Osteoblast (primary cell): ENCODE measurements at places on chromosomes 5 and 9. TPM values are rescaled to one million over a fixed set of nuclear protein-coding genes. Genes with fewer than 3 reads are reported as not detected.

Gene DTWD2
- total RNA-seq: 8.0 and 11.6 TPM in 2 replicates

Gene RAB3C
- not detected in 2 replicates for total RNA-seq

Gene STC2
- total RNA-seq: 431 and 558 TPM in 2 replicates

Gene ZNF79
- 11.9 and 13.3 TPM in 2 replicates for total RNA-seq

DNA sequence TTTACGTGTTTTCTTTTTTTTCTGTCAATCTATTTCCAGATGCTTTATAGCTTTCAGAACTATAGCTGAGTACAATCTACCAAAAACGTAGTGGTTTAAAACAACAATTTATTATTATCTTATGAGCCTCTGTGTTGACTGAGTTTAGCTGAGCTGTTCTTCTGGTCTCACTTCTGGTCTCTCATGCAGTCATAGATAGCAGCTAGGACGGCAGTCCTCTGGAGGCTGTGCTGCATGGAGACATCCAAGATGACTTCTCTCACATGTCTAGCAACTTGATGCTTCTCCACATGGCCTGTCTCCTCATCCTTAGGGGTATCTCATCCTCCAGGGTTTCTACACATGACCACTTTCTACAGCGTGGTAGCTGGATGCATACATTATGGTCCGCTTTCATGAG, 22.0 kb upstream of the RAD23B start:
- no peak for DNase-seq
- H3K4me3 ChIP-seq: no peak overlapping the region
- H3K4me1 ChIP-seq: peaks cover 10% of the 10 kb centered on the region
- H3K36me3 ChIP-seq: no peaks in the 10 kb centered on the region

GRCh38 chr5:35857606-35858205, 1.0 kb downstream of the IL7R start:
- peak overlapping the region; percentile 56 for H3K4me3 ChIP-seq
- no peaks in the 10 kb centered on the region for H3K27me3 ChIP-seq
- peak; percentile 66 for DNase-seq
- H3K27ac ChIP-seq: peak overlapping the region; percentile 78

GRCh38 chr9:133167096-133167730, 3.5 kb upstream of the GBGT1 start:
- peaks cover 6% of the 10 kb centered on the region for H3K27me3 ChIP-seq
- H3K36me3 ChIP-seq: no peaks in the 10 kb centered on the region
- DNase-seq: peak; percentile 81
- H3K27ac ChIP-seq: no peak overlapping the region

- H3K4me3 ChIP-seq: no peak overlapping the region
- no peaks in the 10 kb centered on the region for H3K36me3 ChIP-seq
- no peak for DNase-seq
- H3K27ac ChIP-seq: no peak overlapping the region
- H3K27me3 ChIP-seq: no peaks in the 10 kb centered on the region
These were observed 284.4 kb downstream of the PIK3R1 start for GRCh38 chr5:68499987-68500386.

- no peak overlapping the region for H3K27ac ChIP-seq
- no peak for DNase-seq
- no peaks in the 10 kb centered on the region for H3K36me3 ChIP-seq
- peaks cover 12% of the 10 kb centered on the region for H3K4me1 ChIP-seq
- H3K27me3 ChIP-seq: no peaks in the 10 kb centered on the region
These were observed 29.3 kb downstream of the CYFIP2 start for GRCh38 chr5:157295247-157295646.

- H3K4me1 ChIP-seq: peaks cover 35% of the 10 kb centered on the region
- DNase-seq: no peak
- H3K4me3 ChIP-seq: no peak overlapping the region
- no peaks in the 10 kb centered on the region for H3K27me3 ChIP-seq
- no peaks in the 10 kb centered on the region for H3K36me3 ChIP-seq
These were observed 7.9 kb downstream of the PDE6A start for GRCh38 chr5:149936700-149937091.

- no peaks in the 10 kb centered on the region for H3K4me1 ChIP-seq
- H3K27me3 ChIP-seq: peaks cover 23% of the 10 kb centered on the region
- DNase-seq: no peak
- no peak overlapping the region for H3K4me3 ChIP-seq
These were observed 32.0 kb downstream of the ENHO start for GRCh38 chr9:34490760-34491159.

- peaks cover 9% of the 10 kb centered on the region for H3K27me3 ChIP-seq
- no peak for DNase-seq
- H3K4me1 ChIP-seq: no peaks in the 10 kb centered on the region
These were observed 4.7 kb downstream of the BTNL9 start for GRCh38 chr5:181044662-181045305.

- DNase-seq: no peak
- H3K4me1 ChIP-seq: no peaks in the 10 kb centered on the region
- no peaks in the 10 kb centered on the region for H3K27me3 ChIP-seq
These were observed 107.8 kb upstream of the ATP10B start for GRCh38 chr5:160959804-160960203.

- peak; percentile 96 for DNase-seq
- no peak overlapping the region for H3K4me3 ChIP-seq
- H3K27me3 ChIP-seq: no peaks in the 10 kb centered on the region
- H3K4me1 ChIP-seq: peaks cover 59% of the 10 kb centered on the region
- no peaks in the 10 kb centered on the region for H3K36me3 ChIP-seq
These were observed 137.9 kb upstream of the TRIM32 start for GRCh38 chr9:116549061-116549664.

- no peaks in the 10 kb centered on the region for H3K36me3 ChIP-seq
- H3K27ac ChIP-seq: no peak overlapping the region
- peaks cover 7% of the 10 kb centered on the region for H3K4me1 ChIP-seq
- H3K27me3 ChIP-seq: no peaks in the 10 kb centered on the region
- H3K4me3 ChIP-seq: no peak overlapping the region
These were observed 61.3 kb upstream of the MOCS2 start for GRCh38 chr5:53170746-53171349.

GRCh38 chr5:91727463-91727862, 344.3 kb upstream of the ARRDC3 start:
- no peaks in the 10 kb centered on the region for H3K4me1 ChIP-seq
- no peak overlapping the region for H3K27ac ChIP-seq
- no peak for DNase-seq
- H3K27me3 ChIP-seq: no peaks in the 10 kb centered on the region
- no peak overlapping the region for H3K4me3 ChIP-seq

GRCh38 chr9:37668116-37668601, 17.4 kb downstream of the FRMPD1 start:
- H3K27me3 ChIP-seq: peaks cover 56% of the 10 kb centered on the region
- H3K27ac ChIP-seq: no peak overlapping the region
- no peak overlapping the region for H3K4me3 ChIP-seq
- DNase-seq: no peak
- no peaks in the 10 kb centered on the region for H3K36me3 ChIP-seq
- no peaks in the 10 kb centered on the region for H3K4me1 ChIP-seq
